HAP-1 (cell line): ENCODE measurements at places on chromosomes 7 and 10.

DNA sequence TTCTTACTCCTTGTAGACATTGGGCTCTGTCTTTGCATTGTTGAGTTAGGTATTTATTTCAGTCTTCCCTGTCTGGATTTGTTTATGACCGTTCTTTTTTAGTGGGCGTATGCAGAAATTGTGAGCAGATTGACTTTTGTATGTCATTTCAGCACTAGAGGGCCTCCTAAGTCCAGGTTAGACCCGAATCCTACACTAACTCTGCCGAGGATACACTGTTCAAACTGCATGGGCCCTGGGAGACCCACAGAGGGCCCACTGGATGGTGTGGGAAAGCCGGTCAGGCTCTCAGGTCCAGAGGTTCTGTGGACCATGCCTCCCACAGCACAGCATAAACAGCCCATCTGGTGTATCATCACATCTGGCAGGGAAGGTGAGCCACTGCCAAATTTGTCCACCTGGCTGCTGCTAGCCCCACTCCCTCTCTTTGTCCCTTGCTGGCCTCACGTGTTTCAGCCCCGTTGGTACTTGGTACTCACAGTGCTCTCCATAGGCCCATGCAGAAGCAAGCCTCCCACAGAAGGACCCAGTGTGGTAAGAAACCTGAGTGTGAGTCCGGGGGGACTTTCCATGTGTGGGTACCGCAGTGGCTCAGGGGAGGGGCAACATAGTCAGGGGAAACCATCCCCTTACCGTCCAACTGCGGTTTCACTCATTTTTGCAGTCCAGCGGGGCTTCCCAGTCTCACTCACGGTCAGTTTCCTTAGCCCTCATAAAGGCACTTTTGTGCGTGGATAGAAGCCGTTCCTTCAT lies 112.8 kb downstream of the APBB1IP start:
- DNase-seq, result peak; percentile 34

DNA sequence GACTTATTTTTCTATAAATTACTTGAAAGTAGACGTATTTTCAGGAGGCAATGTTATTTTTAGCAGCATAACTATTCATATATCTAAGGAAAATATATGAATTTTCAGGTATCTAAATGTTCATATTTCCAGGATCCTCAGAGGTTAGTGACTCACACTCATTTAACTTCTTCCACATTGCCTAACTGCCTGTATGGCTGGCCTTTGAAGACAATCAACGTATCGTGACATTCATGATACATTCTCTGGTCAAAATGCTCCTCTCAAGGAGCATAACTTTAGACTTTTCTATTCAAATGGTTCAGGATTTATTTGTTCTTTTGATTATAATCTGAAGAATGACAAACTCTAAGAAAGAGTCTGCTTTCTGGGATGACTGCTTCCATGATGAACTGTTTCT lies 89.3 kb downstream of the SEMA3C start:
- no peak for DNase-seq

GRCh38 chr10:131722525-131723264 lies 178.1 kb upstream of the PPP2R2D start:
- no peak for DNase-seq

DNA sequence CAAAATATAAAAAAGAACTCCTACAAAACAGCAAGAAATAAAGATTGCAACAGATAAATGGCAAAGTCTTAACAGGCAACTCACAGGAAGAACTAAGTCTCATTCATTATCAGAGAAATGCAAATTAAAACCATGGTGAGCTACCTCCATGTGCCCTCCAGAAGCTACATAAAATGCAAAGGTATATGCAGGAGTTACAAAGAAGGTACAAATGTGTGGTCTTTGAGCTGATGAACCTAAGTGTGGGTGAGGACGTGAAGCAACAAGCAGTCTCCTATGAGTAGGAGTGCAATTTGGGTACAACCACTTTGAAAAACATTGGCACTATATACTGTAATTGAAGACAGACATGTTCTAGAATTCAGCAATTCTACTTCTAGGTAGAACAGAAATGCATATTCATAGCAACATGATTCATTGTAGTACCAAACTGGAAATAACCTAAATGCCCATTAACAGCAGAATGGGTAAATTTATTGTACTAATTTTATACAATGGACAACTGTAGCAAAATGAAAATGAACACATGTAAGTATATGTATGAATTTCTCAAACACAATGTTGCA lies 61.6 kb upstream of the KCNMA1 start:
- no peak for DNase-seq

- no peak for DNase-seq
These were observed 81.9 kb upstream of the PDCD4 start for GRCh38 chr10:110789604-110790433.

DNA sequence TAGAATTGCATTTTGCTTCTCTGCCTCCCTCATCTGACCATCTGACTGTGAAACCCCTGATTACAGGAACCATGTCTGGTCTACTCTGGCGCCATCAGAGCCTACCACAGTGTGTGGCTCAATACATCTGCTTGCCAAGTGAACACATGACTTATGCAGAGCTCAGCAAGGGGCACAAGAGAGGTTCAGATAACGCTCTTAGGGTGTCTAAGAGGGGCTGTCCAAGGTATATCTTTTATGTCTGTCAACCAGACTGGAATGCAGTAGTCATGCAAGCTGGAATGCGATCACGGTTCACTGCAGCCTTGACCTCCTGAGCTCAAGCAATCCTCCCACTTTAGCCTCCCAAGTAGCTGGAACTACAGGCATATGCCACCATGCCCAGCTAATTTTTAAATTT lies 10.3 kb upstream of the RRP12 start:
- DNase-seq, result no peak

DNA sequence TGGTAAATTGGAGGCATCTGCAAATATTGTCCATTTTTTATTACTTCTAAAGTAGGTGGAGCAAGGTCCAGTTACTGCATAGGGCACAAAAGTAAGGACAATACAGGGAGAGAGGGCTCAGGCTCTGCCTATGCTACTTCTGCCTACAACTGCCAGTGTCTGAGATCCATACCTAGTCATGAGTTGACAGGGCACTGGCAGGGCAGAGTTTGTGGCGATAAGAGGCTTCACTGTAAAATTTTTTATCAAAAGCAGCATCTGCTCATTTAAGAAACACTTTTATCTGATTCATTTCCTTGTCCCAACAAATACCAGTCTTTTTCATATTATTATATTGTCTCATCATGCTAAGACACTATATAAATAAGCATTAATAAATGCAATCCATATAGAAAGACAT lies 178.0 kb downstream of the LRRN3 start:
- no peak for DNase-seq

DNA sequence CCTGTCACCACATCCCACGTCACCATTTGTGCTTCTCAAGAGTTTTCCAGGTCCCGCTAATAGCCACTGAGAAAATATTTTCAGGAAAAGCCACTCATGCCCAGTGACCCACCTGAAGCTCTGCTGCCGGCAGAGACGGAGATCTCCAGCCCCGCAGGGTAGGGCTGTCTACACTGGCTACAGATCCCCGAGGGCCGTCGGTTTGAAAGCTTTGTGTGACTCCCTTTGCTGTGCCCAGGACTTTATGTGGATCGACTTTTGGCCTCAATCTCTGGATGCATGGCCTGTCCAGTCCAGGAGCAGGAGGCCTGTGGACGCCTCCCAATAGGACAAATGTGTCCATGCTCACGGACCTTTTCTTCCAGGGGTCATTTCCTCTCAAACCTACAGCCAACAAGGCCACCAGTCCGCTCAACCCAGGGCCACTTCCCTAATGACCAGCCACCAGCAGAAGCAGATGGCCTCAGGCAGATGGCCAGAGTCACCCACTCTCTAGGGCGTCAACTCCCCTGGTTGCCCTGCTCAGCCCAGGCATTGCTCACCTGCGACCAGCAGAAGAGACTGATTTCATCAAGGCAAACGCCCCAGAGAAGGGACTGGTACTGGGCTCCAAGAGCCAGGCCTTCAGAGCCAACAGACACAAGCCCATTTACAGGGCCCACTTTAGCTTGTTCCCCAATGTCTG lies 76.4 kb downstream of the OAT start:
- DNase-seq, result no peak

DNA sequence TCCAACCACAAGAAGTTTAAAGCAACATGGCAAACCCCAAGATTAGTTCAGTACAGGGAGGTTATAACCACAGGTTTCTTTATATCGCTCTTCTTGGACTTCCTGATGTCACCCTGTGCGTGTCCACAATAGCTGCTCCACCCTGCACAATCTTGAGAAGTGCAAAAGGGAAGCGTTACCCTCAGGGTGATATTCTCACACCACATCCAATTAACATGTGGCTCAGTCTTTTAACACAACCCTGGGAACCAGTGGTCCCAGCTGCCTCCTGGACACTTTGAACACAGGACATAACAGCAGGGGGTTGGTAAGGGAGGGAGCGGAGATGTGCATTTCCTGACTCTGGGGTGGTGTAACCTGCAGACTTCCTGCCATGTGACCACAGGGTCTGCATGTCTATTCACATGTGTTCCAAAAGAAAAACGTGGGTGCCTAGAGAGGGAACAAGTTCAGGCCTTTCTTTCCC lies 64.6 kb downstream of the GSAP start:
- DNase-seq, result no peak

GRCh38 chr10:77541247-77541646 lies 96.4 kb downstream of the KCNMA1 start:
- DNase-seq, result no peak

- DNase-seq, result no peak
These were observed 47.0 kb downstream of the PTN start for GRCh38 chr7:137296576-137296975.

GRCh38 chr10:101447477-101447876 lies 93.5 kb downstream of the BTRC start:
- DNase-seq, result no peak

DNA sequence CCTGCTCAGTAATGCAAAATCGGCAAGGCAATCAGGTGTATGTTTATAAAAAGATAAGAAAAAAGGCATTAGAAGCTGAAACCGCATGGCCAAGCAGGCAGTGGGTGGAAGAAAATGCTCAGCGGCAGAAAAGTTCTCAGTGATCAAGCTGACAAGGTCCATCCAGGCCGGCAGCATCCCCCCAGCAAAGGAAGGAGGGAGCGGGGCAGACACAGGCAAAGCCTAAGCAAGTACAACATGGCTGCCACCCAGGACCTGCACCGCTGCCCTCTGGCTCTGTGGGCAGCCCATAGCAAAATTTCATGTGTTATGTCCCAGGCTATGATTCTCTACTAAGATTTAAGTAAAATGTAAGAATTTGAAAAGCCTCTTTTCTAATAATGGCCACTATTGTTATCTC lies 45.4 kb downstream of the MRPS24 start:
- DNase-seq, result no peak

GRCh38 chr7:27863880-27864279 lies 123.9 kb downstream of the TAX1BP1 start:
- DNase-seq, result no peak

GRCh38 chr10:32948451-32948850 lies 9.6 kb downstream of the ITGB1 start:
- DNase-seq, result no peak
